Stimulated activated CD4-positive, alpha-beta T cell treated with anti-CD3 and anti-CD28 coated beads, Interleukin-1b, Interleukin-23, amount 100 ng/mL, for 1 hour (primary cell): ENCODE measurements at places on chromosomes 6 and 20.

DNA sequence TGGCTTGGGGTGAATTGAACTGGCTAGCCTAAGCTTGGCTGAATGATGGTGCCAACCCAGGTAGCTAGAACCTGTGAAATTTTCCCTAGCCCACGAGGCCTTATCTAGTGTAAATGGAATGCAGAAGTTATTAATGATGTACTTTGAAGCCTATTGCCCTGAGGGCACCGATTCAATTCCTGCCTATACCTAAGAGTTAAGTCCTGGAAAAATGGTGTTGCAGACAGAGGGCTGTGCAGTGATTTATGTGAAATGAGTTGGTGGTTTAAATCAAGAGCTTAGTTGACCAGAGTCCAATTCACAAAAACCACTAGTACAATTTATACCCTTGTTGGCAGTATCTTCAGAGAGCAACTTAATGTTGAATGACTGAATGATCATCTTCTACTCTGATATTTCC is 373.8 kb upstream of the JAG1 start:
- no peak for DNase-seq

DNA sequence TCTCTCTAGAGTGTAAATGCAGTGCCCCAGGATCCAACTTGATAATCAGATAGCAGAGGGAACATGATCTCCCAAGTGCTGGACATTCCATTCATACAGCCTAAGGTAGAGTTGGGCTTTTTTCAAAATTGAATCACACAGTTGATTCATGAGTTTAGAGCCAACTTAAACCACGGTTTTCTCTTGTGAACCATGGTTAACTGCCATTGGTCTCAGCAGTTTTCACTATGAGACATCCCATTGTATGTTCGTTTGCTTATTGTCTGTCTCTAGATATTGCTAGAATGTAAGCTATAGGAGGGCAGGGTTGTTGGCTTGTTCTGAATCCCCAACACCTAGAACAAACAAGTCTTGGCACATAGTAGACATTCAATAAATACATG is 37.2 kb upstream of the TAF8 start:
- no peak for DNase-seq

DNA sequence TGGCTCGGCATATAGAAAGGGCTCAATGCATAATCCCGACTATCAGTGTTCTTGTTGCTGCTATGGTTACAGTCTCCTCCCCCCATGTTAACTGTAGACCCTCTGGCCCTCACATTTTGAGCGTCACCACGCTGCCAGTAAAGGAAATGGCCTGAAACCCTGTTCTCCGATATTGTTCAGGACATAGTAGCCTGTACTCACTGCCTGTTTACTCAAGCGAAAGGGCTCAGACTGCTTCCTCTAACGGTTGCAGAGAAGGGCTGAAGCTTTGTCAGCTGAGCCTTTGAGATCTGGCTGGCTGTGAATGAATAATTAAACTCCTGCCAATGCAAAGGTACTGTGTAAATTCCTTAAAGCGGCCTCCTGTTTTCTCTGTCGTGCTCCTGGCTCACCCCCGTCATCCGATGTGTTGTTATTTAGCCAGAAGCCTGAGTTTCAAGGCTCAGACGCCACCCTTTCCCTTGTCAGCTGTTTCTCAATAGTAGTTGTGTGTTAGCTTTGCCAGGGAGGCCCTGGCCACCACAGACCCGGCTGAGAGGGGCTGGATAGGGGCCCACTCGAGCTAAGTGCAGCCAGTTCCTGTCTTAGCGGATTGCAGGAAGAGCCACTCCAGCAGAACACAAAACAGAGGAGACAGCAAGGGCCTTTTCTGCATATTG is 31.2 kb upstream of the RALGAPA2 start:
- no peak for DNase-seq

DNA sequence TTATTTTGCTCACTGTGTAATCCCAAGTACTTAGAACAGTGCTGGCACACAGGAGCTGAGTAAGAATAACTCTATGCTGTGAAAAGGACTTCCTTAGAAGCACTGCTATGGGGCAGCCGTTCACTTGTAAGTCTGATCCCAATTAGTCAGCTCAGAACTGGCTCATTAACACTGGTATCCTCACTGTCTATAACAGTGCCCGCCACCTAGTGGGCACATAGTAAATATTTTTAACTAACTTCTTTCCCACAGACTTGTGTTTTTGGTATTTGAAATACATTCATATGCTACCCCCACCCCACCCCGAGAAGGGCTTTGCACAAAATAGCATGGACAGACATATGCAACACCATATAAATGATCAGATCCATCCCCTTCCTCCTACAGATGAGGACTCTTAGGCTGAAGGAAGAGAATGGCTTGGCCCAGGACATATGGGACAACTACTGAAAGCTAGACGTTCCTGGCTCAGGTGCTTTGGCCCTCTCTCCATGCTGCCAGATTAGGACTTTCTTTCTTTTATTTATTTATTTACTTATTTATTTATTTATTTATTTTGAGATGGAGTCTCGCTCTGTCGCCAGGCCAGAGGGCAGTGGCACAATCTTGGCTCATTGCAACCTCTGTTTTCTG is 47.1 kb downstream of the DST start:
- DNase-seq = no peak

DNA sequence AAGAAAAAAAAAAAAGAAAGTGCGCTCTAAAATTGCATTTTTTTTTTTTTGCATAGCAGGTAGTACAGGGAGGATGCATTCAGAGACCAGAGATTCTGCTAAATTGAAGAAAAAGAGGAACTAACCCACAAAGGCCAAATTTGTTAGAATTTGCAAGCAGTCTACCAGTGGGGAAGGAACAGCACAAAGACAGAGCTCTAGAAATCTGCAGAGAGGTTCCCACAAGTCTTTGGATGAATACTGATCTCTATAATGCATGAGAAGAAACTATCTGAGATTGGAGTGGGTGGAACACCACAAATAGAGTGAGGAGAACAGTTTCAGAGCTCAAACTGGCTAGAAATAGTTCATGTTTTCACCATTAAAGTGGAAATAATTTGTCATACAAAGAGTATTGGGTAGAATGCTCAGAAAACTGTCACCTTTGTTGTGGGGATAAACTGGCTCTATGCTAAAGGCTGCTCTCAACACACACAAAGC is 79.6 kb upstream of the AHI1 start:
- DNase-seq = no peak

- DNase-seq = no peak
These were observed 14.8 kb downstream of the ERMARD start for GRCh38 chr6:169766232-169766631.

- DNase-seq = no peak
These were observed 291.5 kb upstream of the MANEA start for GRCh38 chr6:95285881-95286280.

DNA sequence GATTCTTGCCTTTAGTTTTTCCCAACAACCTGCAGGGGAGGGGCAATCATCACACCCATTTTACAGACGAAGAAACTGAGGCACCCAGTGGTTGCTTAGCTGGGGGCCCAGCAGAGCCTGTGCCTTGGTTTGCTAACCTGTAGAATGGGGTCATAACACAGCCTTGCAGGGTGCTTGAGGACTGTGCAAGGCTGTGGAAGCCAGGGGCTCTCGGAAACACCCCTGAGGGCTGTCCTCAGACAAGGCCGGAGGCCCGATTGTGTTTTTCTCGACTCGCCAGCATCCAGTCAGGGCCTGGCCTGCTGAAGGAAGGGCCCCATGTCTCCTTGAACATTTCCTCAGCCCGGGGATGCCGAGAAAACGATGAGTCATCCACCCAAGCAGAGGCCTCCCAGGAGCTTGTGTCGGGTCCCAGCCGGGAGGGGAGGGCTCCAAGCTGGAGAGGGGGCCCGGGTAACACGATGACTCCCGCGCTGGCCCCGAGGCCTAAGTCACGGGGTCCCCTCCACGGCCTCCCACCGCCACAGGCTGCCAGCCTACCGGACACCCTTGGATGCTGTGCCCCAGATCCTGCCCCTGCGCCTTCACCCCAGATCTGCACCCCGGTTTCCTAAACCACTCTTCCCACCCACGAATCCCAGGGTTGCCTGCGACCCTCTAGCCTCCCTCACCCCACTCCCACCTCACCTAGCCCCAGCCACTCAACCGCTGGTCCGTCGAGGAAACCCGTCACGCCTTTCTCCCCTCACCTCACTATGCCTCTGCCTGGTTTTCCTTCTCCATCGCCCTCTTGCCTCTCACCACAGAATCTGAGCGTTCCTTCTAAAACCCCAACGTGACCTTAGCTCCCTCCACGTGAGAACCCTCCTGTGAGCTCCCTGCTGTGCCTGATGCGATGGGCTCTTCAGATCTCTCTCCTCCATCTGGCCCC is 10.6 kb downstream of the NOL4L start:
- no peak for DNase-seq

DNA sequence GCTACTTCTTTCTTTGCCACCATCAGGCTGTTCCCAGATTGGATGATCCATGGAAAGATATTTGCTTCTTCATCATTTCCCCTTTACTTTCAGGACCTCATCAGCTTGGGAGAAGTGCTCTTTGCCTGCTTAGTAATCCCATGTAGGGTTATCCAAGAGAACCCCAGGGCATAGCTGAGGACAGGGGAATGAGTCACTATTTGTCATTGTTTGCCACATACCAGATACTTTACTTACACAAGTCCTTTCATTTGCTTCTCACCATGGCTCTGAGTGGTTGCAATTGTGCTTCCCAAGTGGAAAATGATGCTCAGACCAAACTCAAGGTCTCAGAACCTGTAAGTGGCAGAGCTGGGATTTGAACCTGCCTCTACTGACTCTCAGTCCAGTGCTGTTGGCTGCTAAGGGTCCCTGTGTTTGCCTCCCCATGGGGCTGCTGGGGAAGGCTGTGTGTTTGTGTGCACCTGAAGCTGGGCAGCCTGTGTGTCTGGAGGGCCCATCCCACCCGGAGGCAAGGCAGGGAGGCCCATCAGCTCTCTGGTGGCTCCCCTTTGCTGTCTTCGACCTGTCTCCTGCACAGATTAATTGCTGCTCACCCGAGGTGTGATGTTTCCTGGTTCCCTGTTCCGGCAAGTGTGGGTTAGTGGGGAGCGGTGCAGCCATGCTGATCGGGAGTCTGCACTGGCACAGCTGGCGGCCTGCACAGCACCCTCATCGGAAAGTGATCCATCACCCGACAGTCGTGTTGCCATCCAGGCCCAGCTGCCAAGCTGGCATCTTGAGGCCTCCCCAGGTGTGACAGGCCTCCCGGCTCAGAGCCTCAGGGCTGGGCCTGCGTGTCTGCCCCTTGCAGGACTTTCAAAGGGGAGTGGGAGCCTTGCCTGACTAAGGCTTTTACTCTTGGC is 228.8 kb downstream of the DHX35 start:
- no peak for DNase-seq

DNA sequence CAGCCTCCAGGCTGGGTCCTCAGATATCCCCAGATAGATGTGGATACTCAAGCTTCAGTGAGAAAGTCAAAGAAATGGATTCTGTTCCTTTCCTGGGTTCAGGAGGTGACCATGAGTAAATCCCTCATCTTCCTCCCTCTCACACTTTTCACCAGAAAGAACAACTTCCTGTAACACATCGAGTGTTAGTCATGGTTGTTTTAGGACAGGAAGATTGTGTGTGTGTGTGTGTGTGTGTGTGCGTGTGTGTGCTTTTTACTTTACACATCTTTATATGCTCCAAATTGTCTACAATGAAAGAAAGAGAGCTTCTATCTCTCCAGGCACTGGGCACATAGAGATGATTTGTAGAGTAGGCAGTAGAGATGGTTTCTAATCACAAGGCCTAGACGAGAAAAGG is 139.9 kb downstream of the TBXT start:
- no peak for DNase-seq

- no peak for DNase-seq
These were observed 45.7 kb upstream of the TMEM181 start for GRCh38 chr6:158514176-158514575.

- DNase-seq = no peak
These were observed 15.7 kb downstream of the GMDS start for GRCh38 chr6:2229742-2230141.

- no peak for DNase-seq
These were observed 11.0 kb upstream of the CFAP206 start for GRCh38 chr6:87396595-87397392.

GRCh38 chr6:111793711-111794111 is 79.5 kb downstream of the FYN start:
- DNase-seq = no peak

DNA sequence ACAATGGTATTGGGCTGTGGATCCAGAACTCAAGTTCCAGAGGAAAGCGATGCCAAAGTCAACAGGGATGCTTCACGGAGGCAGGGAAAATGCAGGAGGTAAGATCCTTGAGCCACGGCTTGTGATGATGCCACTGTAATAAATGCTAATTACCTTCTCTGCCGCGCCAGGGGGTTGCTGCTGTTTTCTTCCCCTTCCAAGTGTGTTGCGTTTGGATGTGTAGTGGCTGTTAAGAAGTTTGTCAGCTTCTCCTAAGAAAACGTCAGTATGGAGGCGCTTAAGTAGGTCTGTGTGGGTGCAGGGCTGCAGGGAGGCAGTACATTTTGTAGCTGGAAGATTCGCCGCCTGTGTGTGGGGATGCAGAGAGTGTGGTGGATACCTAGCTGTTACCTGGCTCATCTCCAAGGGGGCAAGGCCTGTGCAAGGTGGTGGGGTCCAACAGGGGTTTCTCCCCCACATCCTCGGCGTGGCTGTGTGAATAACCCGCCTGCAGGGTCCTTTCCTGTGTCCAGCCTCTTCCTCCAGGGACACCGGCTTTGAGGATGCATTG is 318.7 kb downstream of the CDH4 start:
- DNase-seq = no peak

- DNase-seq = no peak
These were observed 31.4 kb downstream of the COL11A2 start for GRCh38 chr6:33160728-33161344.

DNA sequence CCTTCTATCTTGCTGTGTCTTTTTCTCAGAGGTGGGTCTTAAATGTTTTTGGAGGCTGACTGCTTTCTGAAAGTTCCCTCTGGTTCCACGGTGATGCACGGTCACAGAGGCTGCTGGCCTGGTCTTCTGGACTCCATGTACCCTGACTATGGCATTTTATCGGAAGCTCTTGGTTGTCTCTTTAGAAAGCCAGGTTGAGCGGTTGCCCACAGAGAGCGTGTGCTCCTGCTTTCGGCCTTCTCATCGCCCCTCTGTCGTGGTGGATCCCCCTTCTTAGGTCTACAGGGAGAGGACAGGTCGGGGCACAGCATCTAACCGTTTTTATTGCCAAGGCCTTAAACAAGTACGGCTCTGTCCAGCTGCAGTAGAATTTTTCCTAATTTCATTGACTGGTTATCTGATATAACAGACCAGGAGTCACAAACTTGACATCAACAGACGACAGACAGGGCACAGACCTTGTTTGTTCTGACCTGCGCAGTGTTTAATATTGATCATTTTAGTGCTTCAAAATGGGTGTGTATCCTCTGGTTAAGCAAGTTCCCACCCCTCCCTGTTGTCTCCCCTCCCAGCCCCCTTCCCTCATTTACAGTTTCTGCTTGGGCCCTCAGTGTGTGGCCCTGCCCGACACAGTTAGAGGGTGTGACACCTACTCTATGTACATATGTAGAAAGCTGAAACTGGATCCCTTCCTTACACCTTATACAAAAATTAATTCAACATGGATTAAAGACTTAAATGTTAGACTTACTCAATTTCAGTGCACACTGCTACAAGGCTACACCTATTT is 24.7 kb downstream of the SYTL3 start:
- no peak for DNase-seq

- DNase-seq = no peak
These were observed 6.3 kb downstream of the NRSN2 start for GRCh38 chr20:353166-353565.

- no peak for DNase-seq
These were observed 176.6 kb downstream of the MRPL14 start for GRCh38 chr6:43950731-43951062.
